Dermis lymphatic vessel endothelial cell (primary cell): ENCODE measurements at places on chromosomes 6 and 20. TPM values are rescaled to one million over a fixed set of nuclear protein-coding genes. Genes with fewer than 3 reads are reported as not detected.

The SLC16A10 gene
- total RNA-seq = 0.11 TPM in 1 of 2 replicates, not detected in the other

The FAM217A gene
- not detected in 2 replicates for total RNA-seq

The DEFB124 gene
- not detected in 2 replicates for total RNA-seq

The FHL5 gene
- not detected in 2 replicates for total RNA-seq

The SYS1 gene
- 23.8 and 29.6 TPM in 2 replicates for total RNA-seq

The BAK1 gene
- 13.2 and 21.1 TPM in 2 replicates for total RNA-seq

The HTR1E gene
- not detected in 2 replicates for total RNA-seq

The MAVS gene
- total RNA-seq = 15.2 and 15.5 TPM in 2 replicates

The C6orf47 gene
- 22.6 and 24.2 TPM in 2 replicates for total RNA-seq
